ENCODE measurements at places on chromosomes 11 and 22. TPM values are rescaled to one million over a fixed set of nuclear protein-coding genes. Genes with fewer than 3 reads are reported as not detected.

DNA sequence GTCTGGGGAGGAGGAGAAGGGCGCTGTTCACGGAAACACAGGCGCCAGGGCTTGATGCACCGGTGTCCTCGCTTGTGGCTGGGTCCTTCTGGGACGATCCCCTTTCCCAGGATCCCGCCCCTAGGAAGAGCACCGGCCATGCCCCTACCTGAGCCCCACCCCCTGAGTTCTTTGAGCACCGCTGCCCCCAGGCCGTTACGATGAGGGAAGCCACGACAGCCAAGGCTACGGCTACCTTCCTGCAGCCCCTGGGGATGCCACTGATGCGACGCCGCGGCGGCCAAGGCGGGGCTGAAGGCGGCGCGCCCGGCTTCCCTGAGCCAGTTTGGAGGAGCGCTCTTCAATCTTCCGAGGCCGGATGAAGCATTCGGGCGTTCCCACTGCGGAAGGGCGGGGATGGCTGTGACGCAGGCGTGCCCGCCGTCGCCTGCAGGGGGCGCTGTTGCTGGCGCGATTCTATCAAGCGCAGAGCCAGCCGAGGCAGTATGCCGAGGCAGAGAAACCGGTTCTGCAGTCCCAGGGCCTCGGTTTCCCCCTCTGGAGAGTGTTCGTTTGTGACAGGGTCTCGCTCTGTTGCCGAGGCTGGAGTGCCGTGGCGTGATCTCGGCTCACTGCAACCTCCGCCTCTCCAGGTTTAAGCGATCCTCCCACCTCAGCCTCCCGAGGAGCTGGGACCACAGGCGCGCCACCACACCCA is 9.7 kb upstream of the NEFH start:
- H3K4me1 ChIP-seq = peaks cover 6% of the 10 kb centered on the region
- H3K27me3 ChIP-seq = no peaks in the 10 kb centered on the region
- H3K27ac ChIP-seq = no peak overlapping the region
- peak; percentile 78 for DNase-seq
- H3K36me3 ChIP-seq = no peaks in the 10 kb centered on the region

- H3K4me1 ChIP-seq = no peaks in the 10 kb centered on the region
- no peak for DNase-seq
- H3K27me3 ChIP-seq = no peaks in the 10 kb centered on the region
- H3K4me3 ChIP-seq = no peak overlapping the region
- H3K27ac ChIP-seq = no peak overlapping the region
Measured at GRCh38 chr22:27990879-27991278, 71.8 kb upstream of the PITPNB start.

DNA sequence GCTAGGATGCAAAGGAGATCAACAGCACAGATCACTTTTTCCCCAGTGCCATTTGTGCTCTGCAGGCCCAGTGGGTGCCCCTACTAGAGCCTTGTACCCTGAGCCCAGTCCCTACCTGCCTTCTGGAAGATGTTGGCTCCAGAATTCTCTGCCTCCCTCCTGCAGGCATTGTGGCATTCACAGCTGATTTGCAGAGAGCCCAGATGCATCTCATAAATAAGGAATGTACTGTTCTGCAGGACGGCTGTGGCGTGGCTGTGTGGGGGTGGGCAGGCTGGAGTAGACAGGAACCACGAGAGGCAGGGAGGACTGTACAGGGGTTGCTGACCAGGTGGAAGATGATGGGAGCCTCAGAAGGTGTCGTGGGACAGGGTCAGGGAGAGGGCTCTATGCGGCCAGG is 11.2 kb upstream of the MIAT start:
- peaks cover 69% of the 10 kb centered on the region for H3K4me1 ChIP-seq
- no peak overlapping the region for H3K27ac ChIP-seq
- H3K27me3 ChIP-seq = no peaks in the 10 kb centered on the region
- no peaks in the 10 kb centered on the region for H3K36me3 ChIP-seq

- peaks cover 65% of the 10 kb centered on the region for H3K4me1 ChIP-seq
- H3K4me3 ChIP-seq = peak overlapping the region; percentile 84
- H3K27me3 ChIP-seq = no peaks in the 10 kb centered on the region
- peak overlapping the region; percentile 100 for H3K27ac ChIP-seq
- no peak for DNase-seq
Measured at GRCh38 chr11:65418431-65418680, 4.2 kb upstream of the NEAT1 start.

DNA sequence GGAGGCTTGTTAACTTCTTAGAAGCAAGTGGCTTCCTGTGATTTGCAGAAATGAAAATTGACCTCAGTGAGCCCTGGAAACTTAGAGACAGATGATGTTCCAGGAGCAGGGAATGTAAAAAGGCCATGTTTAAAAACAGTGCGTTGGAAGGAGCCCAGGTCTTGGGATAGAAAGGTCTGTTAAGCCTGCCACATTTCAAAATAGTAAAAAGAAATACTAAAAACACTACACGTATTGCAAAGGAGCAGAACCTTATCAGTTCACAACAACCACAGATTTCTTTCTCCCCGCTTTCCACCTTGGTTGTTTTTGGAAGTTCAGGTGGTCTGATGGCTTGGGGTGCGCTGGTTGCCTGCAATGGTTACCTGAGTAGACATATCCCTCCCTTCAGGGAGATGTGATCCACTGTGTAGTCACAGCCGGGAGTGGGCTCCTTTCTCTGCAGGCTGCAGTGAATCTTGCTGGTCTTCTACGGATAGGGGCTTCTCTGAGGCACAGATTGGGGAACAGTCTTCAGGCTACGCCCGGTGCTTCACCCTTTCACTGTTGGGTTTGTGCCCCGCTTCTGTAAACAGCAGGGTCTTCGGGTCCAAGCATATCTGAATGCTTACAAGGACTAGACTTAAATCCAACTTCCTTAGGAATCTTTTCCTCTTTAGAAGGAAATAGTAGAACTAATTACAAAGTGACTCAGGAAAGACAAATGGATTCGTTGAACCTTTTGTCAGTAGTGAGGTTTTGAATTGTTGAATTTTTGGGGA is 1.9 kb downstream of the TEAD1 start:
- H3K36me3 ChIP-seq = no peaks in the 10 kb centered on the region
- H3K27me3 ChIP-seq = peaks cover 60% of the 10 kb centered on the region
- H3K27ac ChIP-seq = no peak overlapping the region
- peaks cover 10% of the 10 kb centered on the region for H3K4me1 ChIP-seq

DNA sequence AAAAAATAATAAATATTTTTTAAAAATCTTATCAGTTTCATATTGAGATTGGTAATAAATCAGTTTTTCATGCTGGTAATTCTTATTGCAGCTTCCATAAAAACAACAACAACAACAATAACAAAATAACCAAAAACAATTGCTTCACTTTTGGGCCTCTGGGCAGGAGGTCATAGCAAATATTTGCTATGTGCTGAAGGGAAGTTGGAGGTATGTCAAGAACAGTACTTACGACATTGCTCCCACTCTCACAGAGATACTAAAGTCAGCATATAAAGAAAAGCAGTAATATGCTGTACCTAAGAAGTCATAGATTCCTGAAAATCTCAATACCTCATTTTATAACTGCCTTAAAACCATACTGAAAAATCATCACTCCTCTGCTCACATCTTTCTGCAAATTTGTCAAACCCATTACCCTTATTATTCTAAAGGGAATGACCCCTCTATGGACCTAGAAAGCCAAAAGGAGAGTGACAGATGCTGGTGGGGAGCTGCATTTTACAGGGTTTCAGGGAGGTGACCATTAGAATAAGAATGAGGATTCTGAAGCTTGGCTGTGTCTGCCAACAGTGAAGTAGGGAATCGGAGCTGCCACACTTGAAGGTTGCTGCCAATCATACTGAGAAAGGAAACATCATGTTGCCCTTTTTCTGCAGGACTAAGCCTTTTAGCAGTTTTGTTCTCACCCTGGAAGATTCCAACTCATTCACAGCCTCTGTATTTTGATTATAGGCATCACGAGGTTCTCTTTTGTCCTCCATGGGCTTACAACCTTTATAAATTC is 742.9 kb downstream of the LRRC4C start:
- no peaks in the 10 kb centered on the region for H3K4me1 ChIP-seq
- H3K4me3 ChIP-seq = no peak overlapping the region
- no peaks in the 10 kb centered on the region for H3K36me3 ChIP-seq
- no peaks in the 10 kb centered on the region for H3K27me3 ChIP-seq
- no peak for DNase-seq
- H3K27ac ChIP-seq = no peak overlapping the region

DNA sequence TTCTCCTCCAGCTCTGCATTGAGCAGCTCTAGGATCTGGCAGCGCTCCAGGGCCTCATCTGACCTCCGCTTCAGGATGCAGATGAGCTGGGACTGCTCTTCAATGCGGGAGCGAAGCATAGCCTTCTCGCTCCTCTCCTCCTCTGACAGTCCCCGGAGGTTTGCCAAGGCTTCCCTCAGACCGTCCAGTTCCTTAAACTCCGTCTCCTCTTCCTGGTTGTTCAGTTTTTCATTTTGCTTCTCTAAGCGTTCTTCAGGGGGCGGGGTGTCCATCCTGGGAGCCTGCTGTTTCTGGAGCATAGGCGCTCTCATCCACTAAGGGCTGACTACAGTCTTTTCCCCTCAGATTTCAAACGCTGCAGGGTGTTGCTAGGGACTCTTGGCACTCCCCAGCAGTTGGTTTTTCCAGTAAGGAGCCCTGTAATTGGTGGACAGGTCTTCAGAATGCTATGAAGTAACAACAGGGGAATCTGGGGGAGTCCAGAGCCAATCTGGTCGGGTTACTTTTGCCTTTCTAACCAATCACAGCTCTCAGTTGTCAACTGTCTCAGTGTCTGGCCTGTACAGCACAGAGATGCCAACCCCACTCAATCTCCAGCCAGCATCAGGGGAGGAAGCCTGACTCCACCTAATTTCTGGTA is at the start of gene CCDC89:
TSS of gene CCDC89 (minus strand) at position 376 of the 640 bp plus-strand sequence. CDS start at position 311, 65 bp downstream.
- no peak within 1 kb of the TSS for H3K27ac ChIP-seq
- H3K4me3 ChIP-seq = no peak within 1 kb of the TSS
- peaks cover 7% of the 10 kb centered on the region for H3K4me1 ChIP-seq
- peaks cover 10% of the 10 kb centered on the region for H3K27me3 ChIP-seq
- DNase-seq = no peak

DNA sequence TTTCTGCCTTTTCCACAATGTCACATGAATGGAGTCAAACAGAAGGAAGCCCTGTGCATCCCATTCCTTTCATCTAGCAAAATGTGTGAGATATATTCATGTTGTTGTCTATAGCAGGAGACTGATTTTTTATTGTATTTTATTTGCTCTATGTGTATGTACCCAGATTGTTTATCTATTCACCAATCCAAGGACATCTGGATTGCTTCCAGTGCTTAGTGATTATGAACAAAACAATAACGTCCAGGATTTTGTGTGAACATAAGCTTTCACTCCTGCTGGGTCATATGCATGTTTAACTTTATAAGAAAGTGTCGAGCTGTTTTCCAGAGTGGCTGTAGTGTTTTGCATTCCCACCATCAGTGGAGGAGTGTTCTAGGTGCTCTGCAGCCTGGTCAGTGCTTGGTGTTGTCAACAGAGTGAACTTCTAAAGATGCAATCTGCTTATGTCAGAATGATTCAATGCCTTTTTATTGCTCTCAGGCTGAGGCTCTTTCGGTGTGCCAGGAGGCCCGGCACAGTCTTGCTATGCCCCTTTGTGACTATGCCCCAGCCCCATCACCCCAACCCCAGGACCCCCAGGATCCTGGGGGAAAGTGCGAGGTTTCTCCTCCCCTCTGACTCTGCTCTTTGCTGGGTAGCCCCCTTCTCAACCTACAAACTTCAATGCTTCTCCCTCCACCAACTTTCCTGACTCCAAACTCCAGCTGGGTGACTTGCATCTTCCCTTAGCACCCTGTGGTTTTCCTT is 19.9 kb upstream of the SYT13 start:
- no peak overlapping the region for H3K4me3 ChIP-seq
- H3K4me1 ChIP-seq = no peaks in the 10 kb centered on the region

DNA sequence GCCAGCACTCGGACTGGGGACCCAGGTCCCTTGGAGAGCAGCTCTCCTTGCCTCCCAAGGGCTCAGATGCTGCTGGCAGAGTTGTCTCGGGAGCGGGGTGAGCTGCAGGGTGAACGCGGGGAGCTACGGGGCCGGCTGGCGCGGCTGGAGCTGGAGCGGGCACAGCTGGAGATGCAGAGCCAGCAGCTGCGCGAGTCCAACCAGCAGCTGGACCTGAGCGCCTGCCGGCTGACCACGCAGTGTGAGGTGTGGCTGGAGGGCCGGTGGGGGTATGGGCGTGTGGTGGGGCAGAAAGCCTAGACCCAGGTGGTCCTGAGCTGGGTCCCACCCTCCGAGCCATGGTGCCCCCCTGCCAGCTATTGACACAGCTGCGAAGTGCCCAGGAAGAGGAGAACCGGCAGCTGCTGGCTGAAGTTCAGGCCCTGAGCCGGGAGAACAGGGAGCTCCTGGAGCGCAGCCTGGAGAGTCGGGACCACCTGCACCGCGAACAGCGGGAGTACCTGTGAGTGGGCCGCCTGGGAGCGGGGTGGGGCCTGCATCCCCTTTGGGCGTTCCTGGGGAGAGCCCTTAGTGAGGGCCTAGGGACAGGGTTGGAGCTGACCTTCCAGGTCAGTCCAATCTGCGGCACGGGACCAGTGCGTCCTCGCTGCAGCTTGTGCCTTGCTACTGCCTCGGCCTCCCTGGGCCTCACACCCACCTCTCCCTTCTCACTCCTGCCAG is 5.8 kb upstream of the RPS6KA4 start:
- H3K4me1 ChIP-seq = peaks cover 10% of the 10 kb centered on the region
- H3K27ac ChIP-seq = no peak overlapping the region
- H3K27me3 ChIP-seq = no peaks in the 10 kb centered on the region
- H3K36me3 ChIP-seq = peaks cover 9% of the 10 kb centered on the region
- no peak for DNase-seq
- no peak overlapping the region for H3K4me3 ChIP-seq

DNA sequence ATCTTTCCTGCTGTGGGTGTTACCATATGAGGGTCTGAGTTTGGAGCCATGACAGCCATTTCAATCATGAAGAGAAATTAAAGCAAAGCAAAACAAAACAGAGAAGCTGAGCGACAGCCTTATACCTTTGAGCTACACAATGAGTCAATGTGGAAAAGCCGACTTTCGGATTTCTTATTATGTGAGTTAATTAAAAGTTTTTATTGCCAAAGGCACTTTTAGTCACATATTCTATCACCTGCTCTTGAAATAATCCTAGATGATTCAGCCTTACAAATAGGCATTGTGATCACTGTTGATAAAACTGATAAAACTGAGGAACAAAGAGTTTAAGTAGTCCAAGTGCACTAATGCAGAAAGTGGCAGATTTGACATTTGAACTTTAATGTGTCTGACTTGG is 381.9 kb upstream of the TENM4 start:
- H3K36me3 ChIP-seq = no peaks in the 10 kb centered on the region
- H3K4me1 ChIP-seq = no peaks in the 10 kb centered on the region
- no peak overlapping the region for H3K4me3 ChIP-seq
- H3K27me3 ChIP-seq = no peaks in the 10 kb centered on the region

- no peak overlapping the region for H3K4me3 ChIP-seq
- H3K27ac ChIP-seq = no peak overlapping the region
- no peak for DNase-seq
- no peaks in the 10 kb centered on the region for H3K36me3 ChIP-seq
Measured at GRCh38 chr11:64252003-64252872, 908 bp downstream of the PLCB3 start.

The OR5P2 gene
- not detected for polyA plus RNA-seq

The FAU gene
- 1,125 TPM for polyA plus RNA-seq

The ARHGAP42 gene
- not detected for polyA plus RNA-seq

The ALX4 gene
- not detected for polyA plus RNA-seq

The TPBGL gene
- polyA plus RNA-seq = 0.11 TPM

The LAYN gene
- 7.2 TPM for polyA plus RNA-seq

The CHEK2 gene
- polyA plus RNA-seq = 11.8 TPM

The PVALB gene
- not detected for polyA plus RNA-seq

Data from CD4-positive, CD25-positive, alpha-beta regulatory T cell (primary cell).